ENCODE measurements at places on chromosomes 12 and 14. TPM values are rescaled to one million over a fixed set of nuclear protein-coding genes. Genes with fewer than 3 reads are reported as not detected.

- peaks cover 27% of the 10 kb centered on the region for H3K4me1 ChIP-seq
- no peak for DNase-seq
- peak overlapping the region; percentile 53 for H3K27ac ChIP-seq
Observed at GRCh38 chr14:52286661-52287649, 19.5 kb downstream of the PTGDR start.

DNA sequence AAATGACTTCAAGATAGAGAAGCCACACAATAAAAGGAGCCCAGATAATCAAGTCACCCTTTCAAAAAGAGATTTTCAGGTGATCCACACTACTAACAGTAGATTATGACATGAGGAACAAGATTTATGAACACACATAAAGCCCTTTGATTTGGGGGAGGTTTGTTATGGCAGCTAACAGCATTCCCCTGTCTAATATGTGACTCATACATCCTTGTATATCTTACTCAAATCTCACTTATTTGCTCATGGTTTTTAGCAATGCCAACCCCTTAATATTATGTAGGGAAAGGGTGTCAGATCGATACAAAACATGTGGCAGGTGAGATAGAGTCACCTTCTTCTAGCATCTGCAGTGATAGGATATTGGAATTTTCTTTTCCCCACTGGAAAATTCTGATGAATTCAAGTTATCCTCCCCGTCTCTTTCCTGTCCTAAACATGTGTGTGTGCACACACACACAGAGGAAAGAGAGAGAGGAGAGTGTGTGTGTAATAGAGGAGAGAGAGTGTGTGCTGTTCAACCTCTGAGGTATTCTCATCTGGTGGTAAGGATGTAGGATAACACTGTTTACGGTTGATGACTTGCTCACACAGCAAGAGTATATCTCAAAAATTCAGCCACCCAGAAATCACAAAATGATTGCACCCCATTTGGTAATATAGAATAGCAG lies 319.9 kb downstream of the KCNC2 start:
- peaks cover 28% of the 10 kb centered on the region for H3K4me1 ChIP-seq
- peak overlapping the region; percentile 17 for H3K4me3 ChIP-seq
- H3K36me3 ChIP-seq = peaks cover 6% of the 10 kb centered on the region
- H3K27me3 ChIP-seq = no peaks in the 10 kb centered on the region
- no peak for DNase-seq

GRCh38 chr12:91964501-91964900 lies 181.1 kb downstream of the BTG1 start:
- no peak overlapping the region for H3K27ac ChIP-seq
- H3K4me3 ChIP-seq = no peak overlapping the region
- H3K27me3 ChIP-seq = no peaks in the 10 kb centered on the region
- no peaks in the 10 kb centered on the region for H3K4me1 ChIP-seq
- DNase-seq = no peak

DNA sequence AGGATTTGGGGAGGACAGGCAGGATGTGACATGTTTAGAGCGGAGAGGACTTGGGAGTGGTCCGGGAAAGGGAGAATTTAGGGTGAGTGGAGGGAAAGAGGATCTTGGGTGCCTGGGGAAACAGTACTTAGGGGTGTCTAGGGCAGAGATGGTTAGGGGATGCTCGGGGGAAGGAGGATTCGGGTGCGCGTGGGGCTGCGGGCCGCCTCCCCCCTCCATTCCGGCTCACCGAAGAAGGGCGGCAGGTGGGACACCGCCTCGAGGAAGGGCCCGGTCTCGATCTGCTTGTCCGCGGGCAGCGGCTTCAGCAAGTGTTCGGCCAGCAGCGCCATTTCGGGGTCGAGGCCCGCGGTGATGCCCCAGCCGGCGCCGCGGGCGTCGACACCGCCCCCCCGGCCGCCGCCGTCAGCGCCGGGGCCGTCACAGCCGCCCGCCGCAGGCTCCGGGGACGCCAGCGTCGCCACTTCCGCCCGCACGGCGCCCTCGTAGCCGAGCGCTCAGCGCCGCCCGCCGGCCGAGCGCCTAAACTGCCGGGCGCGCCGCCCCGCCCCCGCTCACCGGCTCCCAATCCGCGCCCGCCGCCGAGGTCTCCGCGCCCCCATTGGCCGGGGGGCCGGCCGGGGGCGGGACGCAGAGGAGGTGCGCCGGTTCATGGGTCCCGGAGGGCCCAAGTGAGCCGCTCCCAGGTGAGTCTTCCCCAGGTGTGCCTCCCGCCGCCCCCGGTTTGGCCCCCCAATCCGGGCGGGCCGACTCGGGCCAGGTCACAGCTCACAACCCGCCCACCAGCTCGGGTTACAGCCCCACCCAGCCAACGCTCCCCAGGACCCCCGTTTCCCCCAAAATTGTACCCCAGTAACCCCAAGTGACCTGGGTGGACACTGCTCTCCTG lies at the start of gene GLTP:
GLTP (minus strand) TSS at position 499 of the 889 bp plus-strand sequence; CDS start at position 332, 167 bp downstream.
- peak within 1 kb of the TSS; percentile 94 for H3K4me3 ChIP-seq
- H3K36me3 ChIP-seq = no peaks in the 10 kb centered on the region
- H3K27ac ChIP-seq = peak within 1 kb of the TSS; percentile 87
- H3K4me1 ChIP-seq = peaks cover 42% of the 10 kb centered on the region
- H3K27me3 ChIP-seq = no peaks in the 10 kb centered on the region

GRCh38 chr12:13350946-13351345 lies 154.4 kb downstream of the EMP1 start:
- no peak for DNase-seq
- H3K4me1 ChIP-seq = no peaks in the 10 kb centered on the region
- no peaks in the 10 kb centered on the region for H3K36me3 ChIP-seq
- no peak overlapping the region for H3K4me3 ChIP-seq
- peaks cover 45% of the 10 kb centered on the region for H3K27me3 ChIP-seq
- H3K27ac ChIP-seq = no peak overlapping the region

GRCh38 chr12:54980341-54980740 lies 4.2 kb downstream of the TESPA1 start:
- peak overlapping the region; percentile 49 for H3K4me3 ChIP-seq
- peak overlapping the region; percentile 75 for H3K27ac ChIP-seq
- DNase-seq = peak; percentile 61
- H3K27me3 ChIP-seq = no peaks in the 10 kb centered on the region

The JAG2 gene
- total RNA-seq = 0.76 TPM

The KRT81 gene
- not detected for total RNA-seq

The SLCO1C1 gene
- not detected for total RNA-seq

GRCh38 chr12:104340925-104341611 lies 37.5 kb downstream of the EID3 start:
- H3K4me3 ChIP-seq = no peak overlapping the region
- DNase-seq = no peak
- H3K27me3 ChIP-seq = no peaks in the 10 kb centered on the region
- H3K27ac ChIP-seq = no peak overlapping the region

The CD63 gene
- total RNA-seq = 288 TPM

DNA sequence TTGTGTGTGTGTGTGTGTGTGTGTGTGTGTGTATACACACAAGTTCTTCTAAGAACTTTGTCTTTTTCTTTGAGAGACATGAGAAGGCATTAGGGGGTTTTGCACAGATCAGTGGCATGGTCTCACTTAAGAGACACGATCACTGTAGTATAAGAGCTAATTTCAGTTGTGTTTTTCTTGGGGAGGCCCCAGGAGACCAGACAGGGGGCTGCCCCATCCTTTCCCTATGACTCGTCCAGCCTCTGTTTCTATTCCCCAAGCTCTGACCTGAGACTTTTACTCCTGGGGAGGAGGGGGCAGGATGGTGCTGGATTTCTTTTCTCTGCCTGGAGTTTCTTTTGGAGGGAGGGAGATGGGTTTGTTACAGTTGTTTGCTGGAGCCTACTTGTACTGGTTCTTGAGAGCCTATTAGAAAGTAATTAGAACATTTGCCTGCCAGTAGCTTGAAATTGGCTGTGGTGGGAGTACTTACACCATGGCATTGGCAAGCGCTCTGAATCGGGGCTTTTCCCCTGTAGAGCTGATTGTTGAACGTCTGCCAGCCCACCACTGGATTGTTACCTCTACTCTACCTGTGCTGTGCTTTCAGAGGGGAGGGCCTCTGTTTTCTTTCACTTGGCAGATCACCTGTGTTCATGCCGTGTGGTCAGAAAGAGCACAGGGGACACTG lies 109.5 kb downstream of the TSPAN9 start:
- no peaks in the 10 kb centered on the region for H3K36me3 ChIP-seq
- peaks cover 13% of the 10 kb centered on the region for H3K27me3 ChIP-seq
- no peaks in the 10 kb centered on the region for H3K4me1 ChIP-seq
- no peak for DNase-seq

GRCh38 chr12:32053881-32054624 lies 52.6 kb upstream of the BICD1 start:
- no peak overlapping the region for H3K27ac ChIP-seq
- DNase-seq = no peak
- H3K4me1 ChIP-seq = no peaks in the 10 kb centered on the region
- no peaks in the 10 kb centered on the region for H3K27me3 ChIP-seq
- H3K36me3 ChIP-seq = peaks cover 3% of the 10 kb centered on the region
- no peak overlapping the region for H3K4me3 ChIP-seq
